ENCODE measurements at places on chromosomes 12 and 14.

- no peak for DNase-seq
Measured at GRCh38 chr14:34642595-34642994, 12.6 kb upstream of the SNX6 start.

- DNase-seq = no peak
Measured at GRCh38 chr14:77144412-77145115, 3.0 kb upstream of the ZDHHC22 start.

DNA sequence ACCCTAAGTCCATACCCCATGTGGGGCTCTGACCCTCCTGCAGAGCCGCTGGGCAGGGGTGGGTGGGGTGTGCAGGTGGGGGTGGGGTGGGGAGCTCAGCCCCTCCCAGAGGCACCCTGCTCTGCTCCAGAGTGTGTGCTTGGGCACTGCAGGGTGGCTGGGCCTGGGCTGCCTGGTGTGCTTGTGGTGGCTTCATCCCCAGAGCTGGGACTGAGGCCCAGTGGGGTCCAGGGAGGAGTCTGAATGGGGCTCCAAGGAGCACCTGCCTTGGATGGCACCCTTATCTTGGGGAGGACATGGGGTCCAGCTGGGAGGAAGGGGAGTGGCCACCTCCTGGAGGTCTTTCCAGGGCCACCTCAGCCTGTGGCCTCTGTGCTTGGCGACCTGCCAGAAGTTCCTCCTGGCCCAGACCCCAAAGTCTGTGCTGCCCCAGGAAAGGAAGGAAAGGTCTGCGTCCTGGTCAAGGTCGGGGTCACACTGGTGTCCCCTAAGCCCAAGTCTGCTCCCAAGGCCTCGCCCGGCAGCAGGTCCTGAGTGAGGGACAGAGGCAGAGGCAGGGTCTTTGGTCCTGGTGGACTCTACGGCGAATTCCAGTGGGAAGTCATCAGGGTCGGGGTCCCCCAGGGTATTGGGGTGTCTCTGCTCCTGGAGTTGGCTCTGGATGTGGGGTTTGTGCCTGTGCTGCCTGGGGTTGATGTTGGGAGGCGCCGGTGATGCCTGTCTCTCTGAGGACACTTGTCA is 373.4 kb downstream of the TMEM121 start:
- no peak for DNase-seq

DNA sequence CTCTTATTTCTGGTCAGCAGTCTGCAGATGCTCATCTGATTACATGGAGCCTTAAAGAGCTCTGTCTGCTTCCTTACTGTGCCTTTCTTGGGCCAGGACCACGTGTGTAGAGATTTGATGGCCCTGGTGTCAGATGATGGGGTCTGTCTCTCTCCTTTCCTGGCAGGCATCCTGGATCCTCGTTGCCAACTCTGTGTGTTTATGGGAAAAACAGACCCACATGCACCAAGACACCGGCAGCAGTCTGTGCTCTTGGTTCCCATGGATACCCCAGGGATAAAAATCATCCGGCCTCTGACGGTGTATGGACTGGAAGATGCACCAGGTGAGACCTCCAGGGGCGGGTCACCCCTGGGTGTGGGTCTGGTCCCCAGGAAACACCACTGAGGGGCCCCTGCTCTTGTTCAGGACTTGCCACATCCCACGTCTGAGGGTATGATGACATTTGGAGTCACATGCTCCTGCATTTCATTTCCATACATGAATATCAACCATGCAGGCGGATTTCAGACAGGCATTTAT is 18.5 kb upstream of the ALDH2 start:
- DNase-seq = no peak

DNA sequence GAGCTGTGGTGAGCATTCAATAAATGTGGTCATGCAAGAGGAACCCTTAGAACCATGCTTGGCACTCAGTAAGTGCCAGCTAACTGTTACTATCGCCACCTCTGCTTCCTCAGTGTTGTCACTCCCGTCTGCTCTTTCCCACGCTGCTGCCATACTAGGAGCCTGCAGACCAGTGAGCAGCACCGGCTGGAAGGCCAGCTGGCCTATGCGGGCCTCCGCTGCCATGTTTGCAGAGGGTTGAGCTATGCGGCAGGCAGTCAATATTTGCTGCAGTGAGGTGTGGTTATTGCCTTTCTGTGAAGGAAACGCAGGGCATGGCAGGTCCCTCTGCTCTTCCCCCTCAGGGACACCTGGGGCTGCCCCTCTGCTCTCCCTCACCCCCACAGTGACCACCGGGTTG is 13.0 kb downstream of the KMT5A start:
- DNase-seq = no peak

DNA sequence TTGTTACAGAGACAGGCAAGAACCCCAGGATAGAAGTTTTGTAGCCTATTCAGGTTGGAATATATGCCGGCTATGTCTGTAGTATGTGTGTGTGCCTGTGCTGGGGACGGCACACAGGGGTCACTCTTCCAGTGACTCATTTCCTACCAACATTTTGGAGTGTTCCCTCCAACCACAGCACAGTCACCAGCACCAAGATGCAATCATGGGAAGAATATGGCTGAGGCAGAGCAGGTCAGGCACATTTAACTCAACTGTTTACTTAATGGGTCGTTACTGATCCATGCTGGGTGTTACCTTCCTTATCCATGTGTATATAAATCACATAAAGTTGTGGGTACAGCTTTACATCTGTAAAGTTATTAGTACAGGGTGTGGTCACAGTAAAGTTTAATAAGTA is 178.3 kb downstream of the PRKD1 start:
- no peak for DNase-seq

GRCh38 chr14:22928237-22929103 is 706 bp downstream of the PRMT5 start:
- DNase-seq = no peak

GRCh38 chr14:34554540-34555250 is 15.2 kb upstream of the EAPP start:
- DNase-seq = no peak

DNA sequence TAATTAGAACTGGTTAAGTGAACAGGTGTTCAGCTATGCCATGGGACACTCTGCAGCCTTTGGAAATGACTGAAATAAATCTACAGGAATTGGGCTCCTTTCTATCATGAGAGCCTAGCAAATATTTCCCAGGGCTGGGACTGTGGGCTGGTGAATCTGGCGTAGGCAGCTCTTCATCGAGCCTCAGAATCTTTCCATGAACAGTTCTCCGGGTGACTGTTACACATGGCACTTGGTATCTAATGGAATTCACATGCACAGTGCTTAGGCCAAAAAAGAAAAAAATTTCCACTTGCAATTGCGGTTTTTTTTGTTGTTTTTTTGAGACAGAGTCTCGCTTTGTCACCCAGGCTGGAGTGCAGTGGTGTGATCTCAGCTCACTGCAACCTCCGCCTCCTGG is 32.1 kb downstream of the PRKAB1 start:
- no peak for DNase-seq

GRCh38 chr14:73753887-73754795 is 40.0 kb upstream of the PNMA1 start:
- DNase-seq = no peak

GRCh38 chr12:130552483-130552996 is 163.6 kb downstream of the RIMBP2 start:
- DNase-seq = no peak

DNA sequence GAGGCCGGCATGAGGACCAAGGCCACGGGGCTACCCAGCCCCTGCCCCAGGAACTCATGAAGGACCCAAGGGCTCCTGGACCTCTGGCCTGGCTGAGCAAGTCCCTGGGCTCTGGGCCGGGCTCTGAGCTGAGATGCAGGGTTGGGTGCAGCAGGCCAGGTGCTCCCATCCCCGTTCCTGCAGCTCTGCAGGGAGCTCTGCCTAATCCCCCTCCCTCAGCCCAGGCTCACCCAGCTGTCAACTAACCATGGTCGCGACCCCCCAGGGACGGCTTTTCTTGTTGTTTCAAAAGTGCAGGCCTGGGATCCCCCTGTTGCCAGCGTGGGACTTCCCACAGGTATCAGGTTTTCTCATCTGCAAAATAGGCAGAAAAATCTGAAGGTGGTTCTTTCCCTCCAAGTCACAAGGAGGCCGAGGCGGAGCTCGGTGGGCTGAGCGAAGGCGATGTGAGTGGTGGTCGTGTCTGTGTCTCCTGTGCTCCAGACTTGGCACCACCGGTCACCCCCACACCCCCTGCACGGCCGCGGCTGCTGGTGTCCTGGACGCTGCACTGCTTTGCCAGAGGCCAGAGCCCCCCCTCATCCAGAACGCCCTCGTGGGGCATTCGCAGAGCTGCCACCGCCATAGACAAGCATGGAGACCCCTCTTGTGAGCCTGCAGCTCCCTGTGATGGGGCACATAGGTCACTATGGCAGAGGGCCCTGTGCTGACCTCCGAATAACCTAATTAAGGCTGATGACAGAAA is 22.5 kb upstream of the GALNT9 start:
- no peak for DNase-seq

DNA sequence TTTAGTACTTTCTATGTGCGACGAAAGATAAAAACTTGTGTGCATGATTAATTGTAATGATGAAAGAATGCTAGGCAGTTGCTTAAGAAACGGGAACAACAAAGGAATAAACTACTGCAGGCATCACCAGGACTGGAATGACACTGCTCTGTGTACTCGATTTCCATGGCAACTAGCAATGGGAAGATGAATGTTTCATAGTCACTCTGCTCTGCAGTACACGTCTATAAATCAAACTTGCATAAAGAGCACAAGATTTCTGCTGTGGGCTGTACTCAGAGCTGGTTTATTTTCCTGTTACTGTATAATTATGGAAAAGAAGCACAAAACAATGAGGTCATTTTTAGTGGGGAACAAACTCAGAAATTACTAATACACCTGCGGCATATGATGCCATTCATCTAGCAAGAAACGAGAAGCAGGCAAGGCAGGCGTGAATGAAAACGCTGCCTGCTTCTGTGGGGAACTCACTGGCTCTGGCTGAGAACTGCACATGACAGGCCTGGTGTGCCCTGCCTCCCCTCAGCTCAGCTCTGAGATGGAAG is 41.8 kb downstream of the EFCAB11 start:
- no peak for DNase-seq

DNA sequence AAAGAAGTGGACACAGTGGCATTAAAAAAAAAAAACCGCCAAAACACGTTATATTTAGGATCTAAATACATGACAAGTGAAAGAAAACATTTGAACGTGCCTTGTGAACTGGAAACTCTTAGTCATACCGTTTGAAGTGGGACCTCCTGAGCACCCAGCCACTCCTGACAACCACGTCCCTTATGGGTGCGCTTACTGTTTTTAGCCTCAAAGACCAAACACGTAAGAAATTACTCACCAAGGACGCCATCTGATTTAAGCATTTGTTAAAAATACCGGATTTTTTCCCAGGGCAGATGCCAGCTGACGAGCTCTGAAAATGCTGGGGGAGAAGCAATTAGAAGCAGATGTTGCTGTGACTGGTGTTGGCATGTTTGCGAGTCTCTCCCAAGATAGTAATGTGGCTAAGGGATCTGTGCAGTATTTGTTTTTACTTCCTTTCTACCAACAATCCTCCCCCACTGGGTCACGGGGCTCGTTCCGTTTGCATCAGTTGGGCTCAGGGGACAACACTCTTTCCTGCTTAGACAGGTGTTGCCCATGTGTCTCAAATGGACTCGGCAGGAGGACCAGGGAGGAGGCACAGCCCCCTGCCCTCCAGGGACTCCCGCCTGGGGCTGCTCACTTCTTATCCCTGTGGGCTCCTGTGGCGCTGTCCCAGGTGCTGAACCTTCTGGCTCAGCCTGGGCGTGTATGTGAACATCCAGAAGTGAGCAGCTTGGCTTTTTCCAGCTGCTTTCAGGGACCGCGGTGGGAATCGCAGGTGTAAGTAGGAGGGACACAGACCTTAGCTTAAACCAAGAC is 101.0 kb downstream of the BEGAIN start:
- DNase-seq = peak; percentile 23

- DNase-seq = no peak
Measured at GRCh38 chr12:18400186-18400585, 138.9 kb downstream of the PIK3C2G start.

DNA sequence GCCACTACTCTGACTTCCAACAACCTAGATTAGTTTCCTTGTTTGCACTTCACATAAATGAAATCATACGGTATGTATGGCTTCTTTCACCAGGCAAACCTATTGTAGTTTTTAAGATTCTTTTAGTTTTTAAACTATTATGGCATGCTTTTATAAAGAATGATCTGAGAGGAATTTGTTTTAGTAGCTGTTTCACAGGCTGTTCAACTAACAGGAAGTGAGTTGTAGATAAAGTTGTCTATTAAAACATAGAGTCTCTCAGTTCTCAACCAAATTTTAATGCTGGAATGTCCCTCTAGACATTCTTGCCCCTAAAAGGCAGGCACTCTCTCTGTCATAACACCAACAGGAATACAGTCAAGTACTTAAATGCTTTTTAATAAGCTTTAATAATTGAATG is 102.7 kb upstream of the DACT1 start:
- DNase-seq = no peak

- no peak for DNase-seq
Measured at GRCh38 chr12:55718624-55719275, 1.4 kb upstream of the RDH5 start.

DNA sequence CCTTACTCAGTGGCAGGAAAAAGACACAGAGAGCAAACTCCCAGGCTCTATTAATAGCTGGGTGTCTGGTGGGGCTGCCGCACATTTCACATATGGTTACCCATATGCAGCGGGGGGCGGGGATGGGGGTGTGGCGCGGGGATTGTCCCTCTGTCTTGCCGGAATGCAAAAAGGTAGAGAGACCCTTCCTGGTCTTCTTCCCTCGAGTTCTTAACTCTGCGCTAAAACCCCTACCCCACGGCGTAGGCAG is 1.7 kb downstream of the PRMT8 start:
- no peak for DNase-seq

DNA sequence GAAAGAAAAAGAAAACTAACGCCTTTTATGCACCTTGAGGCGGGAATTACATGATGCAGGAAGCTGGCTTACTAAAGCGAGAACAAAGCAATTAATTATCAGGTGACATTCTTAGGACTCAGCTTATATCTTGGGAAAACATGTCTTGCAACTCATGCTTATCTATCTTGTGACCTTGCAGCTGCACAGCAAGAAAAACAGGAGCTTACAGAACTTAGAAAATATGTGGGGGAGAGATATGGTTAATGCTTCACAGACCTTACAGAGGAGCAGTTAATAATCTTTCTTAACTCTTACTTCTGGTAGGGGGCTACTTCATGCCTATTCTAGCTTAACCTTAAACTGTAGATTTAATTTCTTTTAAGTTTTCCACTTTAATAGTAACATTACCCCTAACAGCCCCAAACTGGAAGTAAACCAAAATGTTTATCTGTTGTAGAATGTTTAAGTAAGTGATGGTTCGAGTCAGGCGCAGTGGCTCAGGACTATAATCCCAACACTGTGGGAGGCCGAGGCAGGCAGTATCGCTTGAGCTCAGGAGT is 13.2 kb upstream of the OR11G2 start:
- no peak for DNase-seq
